ENCODE measurements at places on chromosomes 3 and 15.
A peak's percentile ranks its signal among the peaks of the same experiment; 100 is the strongest.

DNA sequence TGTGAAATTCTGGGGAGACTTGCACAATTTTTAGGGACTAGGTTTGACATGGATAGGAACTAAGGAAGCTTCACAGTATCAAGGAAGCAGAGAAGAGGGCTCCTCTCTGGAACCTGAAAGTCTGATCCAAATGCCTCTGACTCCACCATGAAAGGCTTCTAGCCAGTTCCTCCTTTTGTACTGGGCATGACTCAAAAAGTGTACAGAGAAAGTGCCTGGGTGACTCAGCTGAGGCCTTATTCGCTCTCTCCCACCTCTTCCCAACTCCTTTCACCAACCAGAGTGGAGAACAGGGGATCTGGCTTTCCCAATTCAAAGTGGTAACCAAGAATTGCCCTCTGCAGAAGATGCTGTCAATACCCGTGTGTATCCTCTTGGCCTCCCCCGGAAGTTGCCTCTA lies 342.9 kb upstream of the PROK2 start:
- DNase-seq, result peak; percentile 25

DNA sequence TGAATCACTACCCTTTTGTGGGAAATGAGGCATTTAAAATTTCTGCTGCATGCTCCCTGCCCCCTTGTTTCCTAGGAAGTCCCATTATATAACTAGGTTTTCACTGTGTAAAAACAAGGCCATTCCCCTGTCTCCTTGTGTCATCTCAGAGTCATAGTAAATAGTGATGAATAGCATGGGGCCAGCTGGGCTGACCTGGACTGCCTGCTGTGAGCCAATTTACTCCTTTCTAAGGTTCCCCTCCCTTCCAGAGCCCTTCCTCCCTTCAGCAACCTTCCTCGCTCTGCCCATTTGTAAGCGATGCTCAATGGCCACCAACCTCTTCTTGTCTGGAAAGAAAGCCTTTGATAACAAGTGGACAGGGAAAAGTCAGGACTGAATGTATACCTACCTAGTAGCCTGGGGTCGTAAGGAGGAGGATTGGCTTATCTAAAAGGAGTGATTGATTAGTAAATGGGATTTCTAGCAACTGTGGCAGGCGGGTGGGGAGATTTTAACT lies 11.7 kb downstream of the ITGA11 start:
- no peak for DNase-seq

GRCh38 chr3:122864498-122864897 lies 69.6 kb downstream of the SLC49A4 start:
- DNase-seq, result no peak

- no peak for DNase-seq
Measured at GRCh38 chr3:52843108-52843865, 8.5 kb upstream of the MUSTN1 start.

GRCh38 chr15:62983956-62984355 lies 58.6 kb upstream of the TPM1 start:
- no peak for DNase-seq

GRCh38 chr15:73937296-73937695 lies 11.0 kb downstream of the LOXL1 start:
- no peak for DNase-seq

DNA sequence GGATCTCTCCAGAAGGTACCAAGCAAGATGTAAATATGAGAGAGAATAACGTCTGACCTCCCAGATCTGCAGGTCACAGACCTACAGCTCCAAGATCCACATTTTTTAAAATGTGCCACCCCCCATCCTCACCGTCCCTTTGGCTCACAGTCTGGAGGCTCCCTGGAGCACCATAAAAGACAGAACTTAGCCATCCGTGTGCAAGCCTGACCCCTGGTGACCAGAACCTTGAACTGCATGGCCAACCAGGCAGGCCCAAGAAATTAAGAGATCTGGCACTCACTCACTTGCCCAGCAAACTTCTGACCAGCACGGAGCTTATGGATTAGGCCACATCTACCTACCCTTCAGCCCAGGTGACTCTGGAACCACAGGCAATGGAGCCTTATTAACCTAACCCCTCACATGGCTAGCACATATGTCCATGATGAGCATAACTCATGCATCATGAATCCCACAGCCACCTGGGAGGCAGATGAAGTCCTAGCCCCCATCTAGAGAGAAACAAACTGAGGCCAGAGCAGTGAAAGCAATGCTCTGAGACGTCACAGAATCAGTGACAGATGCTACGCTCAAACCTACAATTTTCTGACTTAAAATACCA lies 275.3 kb downstream of the UACA start:
- DNase-seq, result peak; percentile 67

- DNase-seq, result peak; percentile 86
Measured at GRCh38 chr3:172562871-172563865, 39.9 kb upstream of the TNFSF10 start.

DNA sequence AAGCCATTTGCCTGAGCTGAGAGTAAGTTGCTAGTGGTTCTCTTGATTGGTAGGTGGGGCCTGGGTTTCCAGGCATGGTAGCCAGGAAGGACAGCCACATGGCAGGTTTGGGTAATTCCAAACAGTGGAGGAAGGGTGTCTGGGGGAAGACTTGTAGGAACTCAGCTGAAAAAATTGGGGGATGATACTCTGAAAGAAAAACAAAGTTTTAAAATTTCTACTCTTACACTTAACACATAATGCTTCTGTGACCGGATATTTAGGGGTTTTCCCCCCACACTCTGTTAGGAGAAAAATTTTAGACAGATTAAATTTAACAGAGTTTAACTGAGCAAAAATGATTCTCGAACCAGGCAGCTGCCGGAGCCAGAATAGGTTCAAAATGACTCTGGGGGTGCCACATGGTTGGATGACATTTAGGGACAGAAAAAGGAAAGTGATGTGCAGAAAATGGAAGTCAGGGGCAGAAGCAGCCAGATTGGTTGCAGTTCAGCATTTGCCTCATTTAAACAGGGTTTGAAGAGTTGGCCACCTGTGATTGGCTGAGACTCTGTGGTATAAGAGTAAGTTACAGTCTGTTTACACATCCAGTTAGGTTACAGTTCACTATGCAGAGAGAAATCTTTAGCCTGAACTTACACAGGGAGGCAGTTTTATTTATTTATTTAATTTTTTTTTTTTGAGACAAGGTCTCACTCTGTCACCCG lies 8.1 kb downstream of the B2M start:
- peak; percentile 69 for DNase-seq

- DNase-seq, result no peak
Measured at GRCh38 chr15:29785642-29786041, 36.6 kb downstream of the TJP1 start.

- peak; percentile 73 for DNase-seq
Measured at GRCh38 chr3:31945738-31946052, 35.4 kb downstream of the OSBPL10 start.

GRCh38 chr3:52226229-52226817 lies 878 bp upstream of the TLR9 start:
- no peak for DNase-seq

GRCh38 chr3:148950806-148951205 lies 40.5 kb upstream of the GYG1 start:
- peak; percentile 21 for DNase-seq

DNA sequence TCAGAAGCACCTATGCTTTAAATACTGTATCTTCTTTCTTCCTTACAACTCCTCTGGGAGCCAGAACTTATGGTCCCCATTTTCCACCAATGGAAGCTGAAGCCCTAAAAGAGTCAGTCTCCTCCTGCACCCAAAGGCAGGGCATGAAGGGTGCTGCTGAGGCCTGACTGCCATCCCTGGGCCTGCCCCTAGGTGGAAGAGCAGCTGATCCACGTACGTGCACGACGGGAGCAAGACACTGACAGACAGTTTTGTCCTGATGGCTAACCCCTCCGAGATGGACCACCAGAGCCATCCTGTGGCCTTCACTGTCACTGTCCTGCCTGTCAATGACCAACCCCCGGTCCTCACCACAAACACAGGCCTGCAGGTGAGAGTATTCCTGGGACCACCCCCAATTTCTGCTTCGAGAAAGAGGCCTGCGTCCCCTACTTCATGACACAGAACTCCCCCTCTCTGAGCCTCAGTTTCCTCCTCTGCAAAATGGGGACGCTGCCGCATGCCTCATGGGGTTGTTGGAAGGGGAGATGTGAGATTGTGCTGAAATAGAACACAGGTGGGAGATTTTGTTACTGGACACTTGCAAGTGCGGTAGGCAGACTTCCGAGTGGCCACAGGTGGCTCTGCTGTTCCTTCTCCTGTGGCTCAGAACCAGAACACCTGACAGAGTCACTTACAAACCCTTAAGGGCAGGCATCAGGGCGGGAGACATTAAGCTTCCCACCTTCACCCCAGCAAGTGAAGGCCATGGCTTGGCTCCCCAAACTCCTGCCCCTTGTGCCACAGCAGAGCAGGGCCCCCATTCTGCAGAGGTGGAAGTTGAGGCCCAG lies 175.4 kb downstream of the TBC1D2B start:
- no peak for DNase-seq

DNA sequence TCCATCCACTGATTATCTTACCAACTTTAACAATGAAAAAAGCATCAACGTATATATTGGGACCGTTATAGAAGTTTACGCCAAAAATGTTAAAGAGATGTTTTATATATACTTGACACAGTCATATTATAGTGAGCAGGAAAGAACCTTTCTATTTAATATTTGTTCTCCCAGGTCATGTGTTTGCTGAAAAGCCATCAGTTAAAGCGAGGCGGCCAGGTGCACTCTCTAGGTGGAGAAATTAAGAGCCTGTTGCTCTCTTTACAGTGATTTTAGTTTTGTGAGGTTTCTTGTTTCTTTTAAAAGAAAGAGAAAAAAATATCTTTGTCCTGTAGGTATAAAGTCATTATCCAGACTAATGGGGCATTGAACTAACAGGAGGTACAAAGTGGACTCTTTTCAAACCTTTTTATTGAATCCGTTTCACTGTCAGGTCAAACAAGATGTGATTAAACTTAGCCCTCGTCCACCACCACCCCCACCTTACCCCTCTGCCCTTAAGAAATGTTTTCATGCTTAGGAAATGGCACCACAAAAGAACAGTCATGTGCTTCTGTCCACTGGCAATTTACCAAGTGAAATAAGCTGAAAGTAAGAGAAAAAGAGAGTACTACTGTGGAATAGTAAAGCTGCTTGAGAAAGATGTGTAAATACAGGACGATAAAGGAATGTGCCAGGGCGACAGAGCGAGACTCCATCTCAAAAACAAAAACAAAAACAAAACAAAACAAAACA lies 279.9 kb downstream of the PTPRG start:
- DNase-seq, result peak; percentile 68

- peak; percentile 8 for DNase-seq
Measured at GRCh38 chr15:95440712-95441111, 889.8 kb upstream of the NR2F2 start.

- DNase-seq, result peak; percentile 97
Measured at GRCh38 chr15:59299929-59300617, 72.6 kb downstream of the MYO1E start.

GRCh38 chr3:33007776-33008175 lies 56.3 kb downstream of the CCR4 start:
- DNase-seq, result no peak

DNA sequence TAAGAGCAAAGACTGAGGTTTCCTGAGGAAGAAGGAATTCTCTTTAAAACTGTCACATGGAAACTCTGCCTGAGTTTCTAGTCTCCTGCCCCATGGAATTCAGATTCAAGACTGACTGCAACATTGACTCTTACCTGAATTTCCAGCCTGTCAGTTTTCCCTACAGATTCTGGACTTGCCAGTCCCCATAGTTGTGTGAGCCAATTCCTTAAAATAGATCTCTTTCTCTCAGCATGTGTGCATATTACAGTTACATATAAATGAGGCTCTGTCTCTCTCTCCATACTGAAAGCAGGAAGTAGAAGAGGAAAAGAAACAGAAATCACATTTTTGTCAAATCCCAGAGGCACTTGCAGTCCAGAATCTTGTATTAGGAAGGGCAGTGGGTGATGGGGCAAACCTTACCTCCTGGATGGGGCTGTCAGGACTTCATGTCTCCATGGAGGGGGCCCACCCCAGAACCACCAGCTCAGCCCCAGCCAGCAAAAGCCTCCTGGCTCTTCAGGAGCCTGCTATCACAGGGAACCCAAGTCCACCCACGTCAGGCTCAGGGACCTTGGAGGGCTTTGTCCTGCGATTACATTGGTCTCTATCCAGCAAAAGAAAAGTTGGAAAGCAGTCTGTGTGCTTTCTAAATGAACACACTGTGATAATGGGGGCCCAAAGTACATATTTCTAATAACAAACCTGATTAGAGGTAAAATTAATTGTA lies 18.8 kb upstream of the GOLGA8J start:
- no peak for DNase-seq

- peak; percentile 18 for DNase-seq
Measured at GRCh38 chr3:178971614-178972013, 100.0 kb downstream of the ZMAT3 start.

Data from IMR-90 (cell line).